ENCODE measurements at places on chromosomes 2 and 18.
A peak's percentile ranks its signal among the peaks of the same experiment; 100 is the strongest.

- DNase-seq, result no peak
Observed at GRCh38 chr18:49819071-49819662, 5.8 kb upstream of the ACAA2 start.

DNA sequence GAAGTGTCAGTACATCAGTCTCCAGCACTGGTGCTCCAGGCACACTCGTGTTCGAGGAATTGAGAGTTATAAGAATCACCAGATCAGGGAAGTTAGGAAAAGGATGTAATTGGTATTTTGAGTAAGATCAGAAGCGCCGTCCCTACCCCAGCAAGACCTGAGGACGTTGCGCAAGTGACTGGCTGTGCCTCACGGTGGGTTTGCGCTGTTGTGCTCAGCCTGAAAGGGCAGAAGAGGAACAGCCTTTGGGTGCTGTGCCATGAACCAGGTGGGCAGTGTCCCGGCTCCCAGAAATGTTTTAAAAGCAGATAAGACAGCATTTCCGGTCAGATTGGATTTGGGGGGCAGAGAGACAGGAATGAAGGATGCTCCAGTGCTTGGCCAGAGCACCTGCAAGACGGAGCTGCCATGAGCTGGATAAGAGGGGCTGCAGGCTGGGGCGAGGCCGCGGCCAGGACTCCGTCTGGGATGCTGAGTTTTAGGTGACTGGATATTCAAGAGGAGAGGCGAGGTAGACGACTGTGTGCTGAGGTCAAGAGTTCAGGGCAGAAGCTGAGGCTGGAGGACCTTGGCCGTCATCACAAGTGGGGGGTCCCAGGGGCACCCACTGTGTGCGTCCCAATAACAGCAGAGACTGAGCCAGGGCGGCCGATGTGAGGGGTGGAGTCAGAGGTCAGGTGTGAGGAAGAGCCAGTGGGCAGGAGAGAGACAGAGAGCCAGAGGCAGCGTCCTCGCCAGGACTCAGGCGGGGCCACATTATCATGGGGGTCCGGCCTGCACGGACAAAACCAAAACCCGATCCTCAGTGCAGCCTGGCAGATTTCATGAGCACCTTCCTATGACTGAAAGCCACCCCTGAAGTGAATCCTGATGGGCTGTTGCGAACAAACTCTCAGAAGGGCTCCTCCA, 77.7 kb upstream of the ALKAL2 start:
- DNase-seq, result no peak

DNA sequence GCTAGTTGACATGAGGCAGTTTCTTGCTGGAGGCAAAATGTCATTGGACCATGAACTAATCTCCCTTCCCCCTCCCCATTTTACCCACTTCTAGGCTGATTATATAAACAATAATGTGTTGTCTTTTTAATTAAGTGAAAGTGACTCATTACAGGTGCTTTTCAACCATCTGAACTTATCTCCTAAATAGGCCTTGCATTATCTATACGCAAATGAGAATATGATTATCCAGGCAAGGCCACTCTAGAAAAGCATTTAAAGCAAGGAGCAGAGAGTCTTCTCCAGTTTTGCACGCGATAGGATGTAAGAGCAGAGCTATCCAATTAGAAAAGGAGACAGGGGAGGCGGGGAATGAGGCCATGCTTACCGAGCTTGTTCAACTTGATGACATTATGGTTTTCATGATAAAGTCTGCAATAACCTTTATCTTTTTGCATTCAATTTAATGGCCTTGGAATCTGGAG, 286.1 kb upstream of the SIX3 start:
- DNase-seq, result no peak

GRCh38 chr18:55381277-55381676, 206.7 kb downstream of the TCF4 start:
- peak; percentile 23 for DNase-seq
